Activated CD4-positive, alpha-beta memory T cell treated with anti-CD3 and anti-CD28 coated beads for 36 hours (primary cell): ENCODE measurements at places on chromosomes 6 and 20.

GRCh38 chr6:166413491-166413951 lies 30.8 kb upstream of the MPC1 start:
- DNase-seq = no peak

GRCh38 chr6:104428184-104428583 lies 431.5 kb downstream of the HACE1 start:
- no peak for DNase-seq

DNA sequence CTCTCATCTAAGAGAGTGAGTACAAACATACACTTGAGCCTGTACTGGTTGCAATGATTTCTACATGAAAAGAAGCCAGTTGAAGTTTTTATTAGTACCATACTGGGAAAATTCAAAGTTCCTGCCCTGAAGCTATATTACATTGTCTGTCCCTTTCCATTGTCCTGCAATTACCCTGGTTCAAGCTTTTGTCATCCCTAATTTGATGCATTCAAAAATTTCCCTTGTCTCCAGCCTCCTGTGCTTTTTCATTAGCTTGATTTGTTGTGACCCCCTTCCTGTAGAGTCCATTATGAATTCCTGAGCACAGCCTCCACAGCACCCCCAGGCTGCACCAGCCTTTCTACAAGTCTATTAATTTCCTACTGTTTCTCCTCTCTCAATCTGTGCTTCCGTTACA lies 46.4 kb downstream of the VGLL2 start:
- no peak for DNase-seq

DNA sequence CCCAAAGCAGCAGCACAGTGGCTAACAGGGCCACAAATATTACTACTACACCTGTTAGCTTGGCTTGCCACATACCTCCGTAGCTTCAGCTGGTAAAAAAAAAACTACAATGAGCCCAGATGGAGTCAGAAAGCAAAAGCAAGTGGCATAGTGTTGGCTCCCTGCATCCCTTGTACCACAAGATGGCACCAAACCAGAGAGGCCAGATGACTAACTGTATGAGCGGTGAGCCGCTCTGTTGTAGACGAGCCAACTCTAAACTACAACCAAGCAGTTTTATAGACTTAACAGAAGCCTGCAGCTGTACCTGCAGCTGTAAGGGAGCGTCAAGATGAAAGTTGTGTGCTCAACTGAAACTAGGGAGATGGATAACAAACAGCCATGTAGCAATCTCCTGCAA lies 84.5 kb upstream of the MCHR2 start:
- no peak for DNase-seq

DNA sequence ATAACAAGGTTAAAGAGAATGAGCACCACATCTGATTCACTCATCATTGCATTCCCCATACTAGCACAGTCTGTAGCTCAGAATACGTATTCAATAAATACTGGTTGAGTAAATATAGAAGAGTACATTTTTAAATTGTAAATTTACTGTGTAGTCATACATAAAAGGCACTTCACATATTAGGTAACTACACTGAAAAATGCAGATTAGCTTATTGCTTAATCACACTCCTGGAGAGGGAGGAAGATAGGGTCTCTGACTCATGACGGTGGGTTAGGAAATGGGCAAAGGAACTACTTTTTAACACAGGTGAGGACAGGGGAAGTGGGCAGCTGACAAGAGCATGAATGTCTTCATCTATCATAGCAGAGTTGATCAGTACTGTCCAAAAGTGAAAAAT lies 133.2 kb downstream of the TBC1D32 start:
- no peak for DNase-seq

DNA sequence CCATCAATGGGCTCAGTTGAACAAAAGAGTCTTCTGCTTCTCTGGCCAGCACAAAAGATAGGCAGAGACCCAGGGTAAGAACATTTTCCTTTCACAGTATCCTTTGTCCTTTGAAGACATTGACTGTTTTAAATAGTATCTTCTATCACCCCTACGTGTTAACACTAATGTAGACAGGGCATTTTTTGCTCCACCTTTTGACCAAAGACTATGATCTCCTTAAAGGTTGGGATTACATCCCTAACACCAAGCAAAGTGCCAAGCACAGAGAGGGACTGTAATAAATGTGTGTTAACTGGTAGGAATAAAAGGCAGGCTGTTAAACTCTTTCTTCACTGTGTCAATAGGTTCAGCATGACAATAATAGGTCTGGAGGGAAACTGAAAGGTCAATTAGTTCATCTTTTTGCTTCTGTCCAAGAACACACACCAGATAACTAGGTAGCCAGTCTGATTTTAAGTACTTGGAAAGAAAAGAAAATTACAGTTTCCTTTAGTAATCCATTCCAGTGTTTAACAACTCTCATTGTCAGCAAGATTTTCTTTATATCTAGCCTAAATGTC lies 63.6 kb upstream of the NOX3 start:
- no peak for DNase-seq

DNA sequence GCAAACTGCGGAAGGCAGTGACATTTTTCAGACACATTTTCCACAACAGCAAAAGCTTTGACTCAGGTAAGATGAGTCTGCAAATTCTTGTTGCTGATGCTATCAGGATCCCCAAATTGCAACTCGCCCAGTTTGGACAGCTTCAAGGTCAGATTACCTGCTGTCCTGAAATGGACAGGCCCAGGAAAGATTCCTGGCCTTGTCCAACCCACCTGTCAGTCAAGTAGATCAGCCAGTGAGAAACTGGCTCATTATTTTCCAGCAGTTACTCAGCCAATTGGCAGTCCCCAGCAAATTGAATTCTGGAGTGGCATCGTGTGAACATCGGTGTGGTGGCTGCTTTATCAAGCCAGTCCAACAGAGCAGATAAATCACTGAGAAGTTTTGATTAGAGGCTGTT lies 84.5 kb upstream of the SNAP25 start:
- no peak for DNase-seq

GRCh38 chr6:170053966-170054661 lies 236.8 kb downstream of the DLL1 start:
- no peak for DNase-seq

- DNase-seq = peak; percentile 53
These were observed 29.1 kb downstream of the TXLNB start for GRCh38 chr6:139262519-139263300.

GRCh38 chr20:19833395-19833794 lies 75.3 kb downstream of the RIN2 start:
- DNase-seq = no peak

- peak; percentile 79 for DNase-seq
These were observed 27.9 kb downstream of the DNMT3B start for GRCh38 chr20:32789896-32790750.

DNA sequence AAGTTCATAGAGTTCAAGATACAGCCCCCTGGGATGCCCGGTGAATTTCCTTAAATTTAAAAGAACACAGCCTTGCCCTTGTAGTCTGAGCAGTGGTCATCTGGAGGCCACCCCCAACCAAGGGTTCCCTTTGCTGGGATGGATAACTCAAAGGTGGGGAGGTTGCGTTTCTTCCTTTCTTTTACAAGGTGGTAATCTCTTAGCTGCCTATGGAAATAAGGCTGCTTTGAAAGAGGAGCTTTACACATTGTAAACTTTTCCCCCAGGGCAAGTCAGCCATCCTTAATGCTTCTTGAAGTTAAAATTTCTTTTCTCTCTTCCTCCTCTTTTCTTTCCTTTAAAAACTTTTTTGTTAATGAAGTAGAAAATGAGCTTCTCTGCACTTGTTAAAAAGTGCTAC lies 71.2 kb upstream of the PRDM1 start:
- DNase-seq = no peak

- DNase-seq = no peak
These were observed 99.4 kb downstream of the ASXL1 start for GRCh38 chr20:32457479-32457986.

DNA sequence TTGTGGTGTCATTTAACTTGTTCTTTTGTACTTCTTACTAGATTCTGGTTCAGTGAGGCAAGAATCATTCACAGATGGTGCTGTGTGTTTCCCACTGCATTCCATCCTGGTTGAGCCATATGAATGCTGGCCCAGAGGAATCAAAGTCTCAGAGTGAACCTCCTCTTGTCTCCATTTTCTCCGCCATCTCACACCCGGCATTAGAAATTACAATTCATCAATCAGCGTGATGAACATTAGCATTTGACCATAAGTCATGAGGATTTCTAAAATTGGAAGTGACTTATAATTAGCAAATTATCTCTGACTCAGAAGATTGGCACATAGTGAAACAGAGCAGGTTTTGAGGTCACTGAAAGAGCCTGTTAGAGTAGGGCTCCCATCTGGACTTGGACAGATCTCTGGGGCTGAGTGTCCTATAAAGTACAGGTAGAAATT lies 25.2 kb downstream of the TNFAIP3 start:
- no peak for DNase-seq

DNA sequence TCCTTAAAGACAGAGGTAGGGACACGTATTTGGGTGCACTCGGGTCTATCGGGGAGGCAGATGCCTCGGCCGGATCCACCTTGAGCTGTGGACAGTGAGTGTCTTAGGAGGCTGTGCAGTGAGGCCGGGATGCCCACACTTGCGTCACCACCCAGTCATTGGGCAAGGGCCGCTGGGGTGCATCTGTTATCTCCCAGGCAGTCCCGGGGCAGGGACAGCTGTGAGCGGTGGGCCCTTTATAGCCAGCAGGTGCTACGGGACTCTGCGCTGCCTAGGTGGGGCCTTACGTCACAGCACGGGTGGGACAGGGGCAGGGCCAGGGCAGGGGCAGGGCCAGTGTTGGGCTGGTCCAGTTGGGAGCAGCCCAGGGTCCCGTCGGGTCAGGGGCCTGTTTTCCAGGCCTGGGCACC lies 689 bp upstream of the COL20A1 start:
- no peak for DNase-seq

- no peak for DNase-seq
These were observed 274.1 kb upstream of the ARID1B start for GRCh38 chr6:156502969-156503504.

- DNase-seq = no peak
These were observed 203.8 kb downstream of the ARID1B start for GRCh38 chr6:156980948-156981347.

DNA sequence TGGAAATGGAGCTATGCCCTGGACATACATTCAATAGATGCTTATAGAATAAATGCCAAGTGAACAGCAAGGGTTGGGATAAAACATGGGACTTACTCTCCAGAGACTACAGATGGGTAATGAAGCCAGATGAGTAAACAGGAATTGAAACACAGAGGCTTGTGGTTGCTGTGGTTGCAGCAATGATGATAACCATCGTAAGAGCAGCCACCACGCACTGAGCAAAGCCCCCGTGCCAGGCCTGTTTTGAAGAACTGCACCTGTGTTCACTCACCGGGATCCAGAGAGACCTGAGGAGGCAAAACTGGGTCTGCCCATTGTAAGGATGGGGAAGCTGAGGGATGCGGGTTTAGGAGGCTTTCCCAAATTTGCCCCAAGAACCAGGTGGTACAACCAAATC lies 431.1 kb upstream of the CDH4 start:
- peak; percentile 31 for DNase-seq

GRCh38 chr20:50545126-50545525 lies 34.9 kb downstream of the PTPN1 start:
- DNase-seq = no peak

DNA sequence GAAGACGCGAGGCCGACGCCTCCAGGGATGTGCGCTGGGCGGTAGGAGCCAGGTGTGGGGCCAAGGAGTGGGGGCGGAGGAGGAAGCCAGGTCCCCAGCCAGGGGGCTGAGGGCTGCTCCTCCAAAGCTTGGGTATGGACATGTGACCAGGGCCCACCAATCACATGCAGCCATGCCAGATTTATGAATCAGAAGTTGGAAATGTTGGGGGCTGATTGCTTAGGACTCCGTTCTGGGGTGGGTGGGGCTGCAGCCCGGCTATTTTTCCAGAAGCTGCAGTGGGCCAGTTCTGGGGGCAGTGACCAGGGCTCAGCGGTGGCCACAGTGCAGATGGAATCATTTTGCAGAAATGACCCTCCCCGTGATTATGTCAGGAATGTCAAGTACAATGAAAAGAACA lies 96.0 kb downstream of the CEBPB start:
- DNase-seq = peak; percentile 63

- DNase-seq = no peak
These were observed 101.1 kb downstream of the YTHDF1 start for GRCh38 chr20:63114693-63115311.

DNA sequence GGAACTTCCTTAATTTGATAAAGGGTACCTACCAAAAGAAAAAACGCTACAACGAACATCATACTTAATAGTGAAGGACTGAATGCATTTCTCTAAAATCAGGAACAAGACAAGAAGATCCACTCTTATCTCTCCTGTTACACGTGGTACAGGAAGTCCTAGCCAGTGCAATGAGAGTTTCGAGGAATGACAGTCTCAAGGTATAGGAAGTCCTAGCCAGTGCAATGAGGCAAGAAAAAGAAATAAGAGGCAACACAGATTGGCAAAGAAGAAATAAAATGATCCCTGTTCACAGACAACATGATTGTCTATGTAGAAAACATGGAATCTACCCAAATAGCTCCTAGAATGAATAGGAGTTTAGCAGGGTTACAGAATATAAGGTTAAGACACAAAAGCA lies 167.8 kb upstream of the MLN start:
- DNase-seq = no peak

DNA sequence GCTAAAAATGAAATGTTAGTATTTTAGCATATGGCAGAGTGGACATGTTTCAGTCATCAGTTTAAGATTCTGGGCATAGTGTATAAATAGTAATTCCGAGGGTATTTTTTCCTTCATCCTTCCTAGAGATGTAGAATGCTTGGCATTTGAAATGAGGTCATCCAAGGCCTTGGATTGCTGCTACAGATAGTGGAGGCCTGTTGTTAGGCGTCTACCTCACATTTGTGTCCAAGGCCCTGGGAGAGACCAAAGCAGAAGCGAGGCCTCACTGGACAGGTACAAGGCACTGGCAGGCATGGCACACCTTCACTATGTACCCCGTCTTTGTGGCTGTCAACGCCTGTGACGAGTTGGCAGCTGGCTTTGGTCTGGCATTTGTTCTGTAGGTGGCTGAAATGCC lies 58.0 kb downstream of the DTD1 start:
- DNase-seq = no peak

GRCh38 chr6:51526049-51526448 lies 561.4 kb downstream of the PKHD1 start:
- no peak for DNase-seq

DNA sequence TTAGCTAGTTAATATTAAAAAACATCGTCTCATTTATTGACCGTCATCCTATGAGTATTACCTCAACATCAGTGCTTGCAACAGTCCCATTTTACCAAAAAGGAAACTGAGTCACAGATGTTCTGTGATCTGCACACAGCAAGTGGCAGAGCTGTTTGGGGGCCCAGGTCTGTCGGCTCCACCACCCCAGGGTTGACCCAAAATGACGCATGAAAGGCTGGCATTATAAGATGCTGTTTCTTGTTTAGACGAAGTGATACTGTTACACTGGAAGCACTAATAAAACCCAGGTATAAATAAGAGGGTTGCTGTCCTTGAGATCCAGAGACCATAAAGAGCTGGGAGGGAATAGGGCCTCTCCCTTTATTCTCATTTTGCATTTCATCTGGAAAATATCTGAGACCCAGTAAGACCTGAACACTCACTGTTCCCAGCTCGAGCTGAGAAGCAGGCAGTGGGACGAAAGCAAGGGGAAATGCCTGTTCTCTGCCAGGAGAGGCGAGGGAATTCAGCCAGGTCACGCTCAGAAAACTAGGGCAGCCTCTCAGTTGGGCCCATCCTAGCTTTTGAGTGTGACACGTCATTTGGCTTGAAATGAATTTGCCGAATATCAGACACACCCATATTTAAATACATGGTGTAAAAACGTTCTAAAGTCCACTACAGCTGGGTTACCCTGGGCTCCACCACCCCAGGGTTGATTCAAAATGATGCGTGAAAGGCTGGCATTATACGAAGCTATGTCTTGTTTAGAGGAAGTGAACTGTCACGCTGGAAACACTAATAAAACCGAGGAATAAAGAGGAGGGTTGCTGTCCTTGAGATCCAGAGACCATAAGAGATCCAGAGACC lies 1.4 kb upstream of the MICAL1 start:
- DNase-seq = no peak

- no peak for DNase-seq
These were observed 133.7 kb upstream of the SLC24A3 start for GRCh38 chr20:19078448-19079373.
